ENCODE measurements at places on chromosomes 13 and 19.

- DNase-seq: no peak
Observed at GRCh38 chr13:20353973-20354372, 121.9 kb upstream of the GJB6 start.

- DNase-seq: no peak
Observed at GRCh38 chr13:64311948-64312347, 2896.3 kb upstream of the PCDH20 start.

DNA sequence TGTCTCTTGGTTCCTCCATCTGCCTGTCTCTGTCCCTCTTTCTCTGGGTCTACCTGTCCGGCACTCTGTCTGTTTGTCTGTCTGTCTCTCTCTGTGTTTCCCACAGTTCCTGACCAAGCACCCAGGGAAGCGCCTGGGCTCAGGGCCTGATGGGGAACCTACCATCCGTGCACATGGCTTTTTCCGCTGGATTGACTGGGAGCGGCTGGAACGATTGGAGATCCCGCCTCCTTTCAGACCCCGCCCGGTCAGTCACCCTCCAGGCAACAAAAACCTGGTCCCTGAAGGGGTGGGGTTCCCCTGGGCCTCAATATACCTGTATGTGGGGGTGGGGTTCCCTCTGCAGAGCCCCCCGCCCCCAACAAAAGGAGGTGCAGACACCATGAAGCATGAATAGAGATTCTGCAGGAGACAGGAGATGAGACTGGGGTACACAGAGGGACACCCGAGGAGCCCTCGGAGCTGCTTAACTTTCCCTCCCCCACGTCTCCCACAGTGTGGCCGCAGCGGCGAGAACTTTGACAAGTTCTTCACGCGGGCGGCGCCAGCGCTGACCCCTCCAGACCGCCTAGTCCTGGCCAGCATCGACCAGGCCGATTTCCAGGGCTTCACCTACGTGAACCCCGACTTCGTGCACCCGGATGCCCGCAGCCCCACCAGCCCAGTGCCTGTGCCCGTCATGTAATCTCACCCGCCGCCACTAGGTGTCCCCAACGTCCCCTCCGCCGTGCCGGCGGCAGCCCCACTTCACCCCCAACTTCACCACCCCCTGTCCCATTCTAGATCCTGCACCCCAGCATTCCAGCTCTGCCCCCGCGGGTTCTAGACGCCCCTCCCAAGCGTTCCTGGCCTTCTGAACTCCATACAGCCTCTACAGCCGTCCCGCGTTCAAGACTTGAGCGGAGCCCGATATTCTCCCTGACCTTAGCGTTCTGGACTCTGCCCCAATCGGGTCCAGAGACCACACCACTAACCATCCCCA lies 2.6 kb upstream of the CACNG7 start:
- DNase-seq: no peak

DNA sequence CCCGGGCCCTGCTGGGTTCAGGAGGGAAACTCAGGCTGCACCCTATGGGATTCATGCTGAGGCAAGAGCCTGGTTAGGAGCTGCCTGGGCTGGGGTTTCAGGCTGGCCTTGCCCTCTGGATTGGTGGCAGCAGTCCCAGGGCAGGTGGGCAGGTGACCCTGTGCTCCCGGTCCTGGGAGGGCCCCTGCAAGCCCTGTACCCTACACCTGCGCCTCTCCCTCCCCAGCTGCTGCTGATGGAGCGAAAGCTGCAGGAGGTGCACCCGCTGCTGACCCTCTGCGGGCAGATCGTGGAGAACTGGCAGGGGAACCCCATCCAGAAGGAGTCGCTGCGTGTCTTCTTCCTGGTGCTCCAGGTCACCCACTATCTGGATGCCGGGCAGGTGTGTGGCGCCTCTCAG lies 20.4 kb downstream of the MAU2 start:
- DNase-seq: no peak

GRCh38 chr13:46544208-46544607 lies 8.8 kb upstream of the LRCH1 start:
- no peak for DNase-seq

DNA sequence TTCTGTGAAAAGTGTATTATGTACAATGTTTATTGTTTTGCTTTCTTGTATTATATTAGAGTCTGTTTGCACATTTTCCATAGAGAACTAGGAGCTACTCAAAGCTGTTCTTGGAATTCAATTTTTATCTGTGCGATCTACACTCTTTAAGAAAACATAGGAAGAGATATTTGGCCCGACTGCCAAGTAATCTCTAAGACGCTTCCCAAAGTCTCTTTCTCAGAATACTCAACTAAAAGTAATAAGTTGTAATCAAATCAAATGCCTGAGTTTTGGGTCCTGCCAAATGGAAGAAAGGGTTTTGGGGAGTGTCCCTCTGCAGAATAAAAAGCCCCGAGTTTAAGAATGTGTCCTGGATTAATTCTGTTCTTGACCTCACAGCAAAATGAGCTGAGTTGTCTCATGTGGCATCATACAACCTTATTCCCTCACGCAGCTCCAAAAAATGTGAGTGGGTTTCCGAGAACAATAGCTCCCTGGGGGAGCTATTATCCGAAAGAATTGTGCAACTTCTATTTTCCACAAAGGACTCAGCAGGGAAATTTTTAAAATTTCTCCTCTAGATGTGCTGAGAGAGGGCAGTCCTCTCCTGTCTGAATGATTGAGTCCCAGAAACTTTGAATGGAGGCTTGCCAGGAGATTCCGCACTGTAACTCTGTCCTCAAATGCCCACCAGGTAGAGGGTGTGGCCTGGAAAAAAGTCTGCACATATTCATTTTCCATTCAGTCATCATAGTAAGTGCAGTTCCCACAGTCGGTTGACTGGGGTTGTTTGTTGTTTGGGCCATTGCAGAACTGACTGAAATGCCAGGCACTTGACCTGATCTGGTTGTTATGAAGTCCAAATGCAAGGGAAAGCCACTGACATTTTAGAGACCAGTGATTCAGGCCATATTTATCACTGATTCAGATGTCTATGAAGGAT lies 280.0 kb upstream of the SOX21 start:
- no peak for DNase-seq

DNA sequence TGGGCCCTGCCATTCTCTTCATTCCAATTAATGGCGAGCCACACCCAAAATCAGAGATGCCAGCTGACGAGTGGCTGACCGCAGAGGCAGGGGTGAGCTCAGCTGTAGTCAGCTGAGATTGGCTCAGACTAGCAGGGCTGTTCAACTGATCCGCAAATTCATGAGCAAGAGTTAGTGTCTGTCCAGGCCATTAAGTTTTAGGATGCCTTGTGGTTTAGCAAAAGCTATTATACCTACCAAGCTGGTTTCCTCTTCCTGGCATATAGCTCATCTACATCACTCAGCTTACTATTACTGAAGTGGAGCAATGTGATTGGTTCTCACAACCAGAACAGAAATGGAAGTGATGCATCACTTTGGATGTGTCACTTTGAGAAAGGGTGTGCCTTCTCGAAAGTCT lies 148.7 kb downstream of the NALCN start:
- no peak for DNase-seq
